ENCODE measurements at places on chromosomes 2 and 18.

- DNase-seq = no peak
These were observed 489.8 kb upstream of the FANCL start for GRCh38 chr2:58730764-58731487.

DNA sequence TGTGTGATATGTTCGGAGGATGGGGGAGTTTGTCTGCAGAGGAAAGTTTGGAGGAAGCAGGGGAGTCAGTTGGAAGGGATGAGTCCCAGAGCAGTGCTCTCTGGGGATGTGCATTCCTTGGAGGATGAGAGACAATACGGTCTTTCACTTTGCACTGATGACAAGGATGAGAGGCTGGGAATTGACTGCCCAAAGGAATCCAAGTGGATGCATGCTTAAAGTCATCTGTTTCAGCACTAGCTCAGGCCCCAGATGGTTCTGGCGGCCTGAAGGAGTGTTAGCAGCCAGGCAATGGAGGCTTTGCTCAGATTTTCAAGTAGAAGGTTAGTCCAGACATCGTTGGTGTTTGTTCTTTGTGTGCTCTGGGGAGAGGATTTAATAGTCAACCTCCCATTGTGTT, 100.2 kb downstream of the CRIM1 start:
- no peak for DNase-seq

- DNase-seq = no peak
These were observed 17.3 kb upstream of the GATA6 start for GRCh38 chr18:22152093-22152492.

DNA sequence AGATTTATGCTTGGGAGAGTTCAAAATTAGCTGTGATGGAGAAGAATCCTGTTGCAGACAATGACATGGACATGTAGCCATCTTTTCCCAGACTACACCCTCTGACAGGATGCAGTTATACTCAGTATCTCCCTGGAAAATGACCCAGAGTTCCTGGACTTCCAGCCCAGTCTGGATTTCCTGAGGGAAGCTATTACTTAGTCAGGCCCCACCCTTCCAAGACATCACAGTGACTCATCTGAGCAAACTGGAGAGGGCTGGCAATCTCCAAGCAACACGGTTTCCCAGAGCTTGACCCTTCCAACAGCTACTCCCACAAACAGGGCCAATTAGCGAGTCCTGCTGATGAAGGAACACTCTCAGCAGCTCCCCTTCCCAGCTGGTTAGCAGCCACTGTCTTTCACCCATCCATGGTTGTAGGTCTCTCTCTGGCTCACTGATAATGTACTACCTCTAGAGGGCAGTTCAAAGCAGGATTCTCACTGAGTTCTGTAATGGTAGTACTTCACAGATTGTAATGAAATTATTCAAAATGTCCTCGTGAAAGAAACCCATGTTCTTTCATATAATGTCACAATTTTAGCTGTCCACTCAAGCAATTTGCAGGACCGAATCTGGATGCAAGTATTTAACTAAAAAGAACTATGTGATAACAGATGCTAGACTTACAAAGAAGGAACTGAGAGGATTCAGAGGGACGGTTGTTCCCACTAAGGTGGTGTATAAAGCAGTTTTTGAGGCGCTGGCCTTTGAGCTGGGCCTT, 110.2 kb downstream of the MDH1 start:
- no peak for DNase-seq
